Thoracic aorta (tissue), 2 donors: ENCODE measurements at places on chromosomes 1 and 21. TPM values are rescaled to one million over a fixed set of nuclear protein-coding genes. Genes with fewer than 3 reads are reported as not detected.

GRCh38 chr1:44890007-44890406 is 47.0 kb upstream of the PTCH2 start:
- no peak for DNase-seq

DNA sequence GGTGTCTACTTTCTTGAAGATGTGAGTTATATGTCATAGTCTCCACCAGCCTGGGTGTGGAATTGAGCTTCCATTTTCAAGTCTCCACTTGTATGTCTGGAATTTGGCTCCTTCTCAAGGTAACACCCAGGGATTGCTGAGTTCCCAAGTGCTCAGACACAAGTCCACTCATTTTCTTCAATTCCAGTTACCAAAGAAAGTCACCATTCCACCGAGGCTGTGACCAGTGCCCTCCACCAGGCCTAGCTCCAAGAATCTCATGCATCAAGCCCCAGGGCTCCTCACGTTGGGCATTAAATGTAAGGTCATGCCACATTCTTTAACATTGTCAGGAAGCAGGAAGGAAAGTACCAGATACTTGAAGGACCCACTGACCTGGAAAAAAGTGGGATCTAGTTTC is 2.4 kb upstream of the RAB4A start:
- DNase-seq, result no peak

The CASQ1 gene
- 10.7 TPM for total RNA-seq

The MYOG gene
- total RNA-seq, result not detected

GRCh38 chr1:36673202-36673601 is 190.5 kb upstream of the CSF3R start:
- no peak for DNase-seq
